ENCODE measurements at places on chromosomes 13 and 19.

DNA sequence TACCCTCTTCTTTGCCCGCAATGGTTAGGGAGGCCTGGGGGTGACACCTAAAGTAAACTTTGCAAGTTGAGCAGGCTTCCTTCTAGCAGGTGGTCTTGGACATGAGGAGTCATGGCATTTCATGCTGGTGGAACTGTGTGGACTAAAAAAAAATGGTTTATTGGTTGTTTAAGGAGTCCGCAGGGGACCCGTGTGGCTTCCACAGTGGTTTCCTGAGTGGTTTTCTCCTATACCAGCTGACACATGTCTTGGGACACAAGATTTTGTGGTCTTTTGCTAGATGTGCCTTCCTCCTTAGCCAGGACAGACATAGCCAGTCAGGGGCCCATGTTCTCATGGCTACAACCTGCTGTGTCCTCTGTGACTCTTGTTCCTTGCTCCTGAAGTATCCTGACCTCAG lies 1.5 kb downstream of the ZNF543 start:
- peak; percentile 38 for DNase-seq

- DNase-seq, result no peak
Observed at GRCh38 chr13:30743319-30744055, 8.1 kb downstream of the ALOX5AP start.

GRCh38 chr13:75495938-75496337 lies 14.0 kb upstream of the TBC1D4 start:
- DNase-seq, result no peak

GRCh38 chr19:861756-862580 lies 2.5 kb downstream of the CFD start:
- DNase-seq, result peak; percentile 86

DNA sequence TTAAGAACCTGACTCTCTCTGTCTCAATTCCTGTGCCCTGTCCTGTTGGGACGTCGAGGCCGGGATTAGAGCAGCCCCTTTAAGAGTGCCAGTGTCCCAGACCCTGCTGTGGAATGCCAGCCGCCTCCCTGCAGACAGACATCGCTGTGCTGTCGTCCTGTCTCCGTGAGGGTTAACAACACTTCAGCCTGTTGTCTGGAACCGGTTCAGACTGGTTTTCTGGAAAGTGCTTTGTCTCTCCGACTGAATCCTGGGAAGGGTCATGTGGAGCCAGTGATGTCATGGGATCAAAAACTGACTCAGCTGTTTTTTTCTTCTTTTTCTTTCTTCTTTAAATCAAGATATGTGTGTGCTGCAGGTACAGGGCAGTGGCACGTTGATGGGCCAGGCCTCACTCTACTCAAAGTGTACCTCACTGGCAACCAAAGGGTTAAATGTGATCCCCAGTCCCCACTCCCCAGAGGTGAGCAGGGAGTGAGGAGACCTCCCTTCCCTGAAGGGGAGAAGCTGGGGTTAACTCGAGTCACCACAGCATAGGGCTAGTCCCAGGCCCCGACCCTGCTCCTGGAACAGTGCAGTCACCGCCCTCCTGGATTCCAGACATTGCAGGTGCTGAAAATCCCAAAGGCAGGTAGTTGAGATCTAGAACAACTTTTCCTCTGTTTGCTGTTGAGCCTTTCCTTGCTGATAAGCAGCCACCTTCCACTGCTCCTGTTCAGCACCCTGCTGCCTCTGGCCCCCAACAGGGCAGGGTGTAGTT lies 50.8 kb downstream of the TSSK6 start:
- DNase-seq, result no peak

- no peak for DNase-seq
Observed at GRCh38 chr13:113802761-113803160, 43.7 kb downstream of the TMEM255B start.

DNA sequence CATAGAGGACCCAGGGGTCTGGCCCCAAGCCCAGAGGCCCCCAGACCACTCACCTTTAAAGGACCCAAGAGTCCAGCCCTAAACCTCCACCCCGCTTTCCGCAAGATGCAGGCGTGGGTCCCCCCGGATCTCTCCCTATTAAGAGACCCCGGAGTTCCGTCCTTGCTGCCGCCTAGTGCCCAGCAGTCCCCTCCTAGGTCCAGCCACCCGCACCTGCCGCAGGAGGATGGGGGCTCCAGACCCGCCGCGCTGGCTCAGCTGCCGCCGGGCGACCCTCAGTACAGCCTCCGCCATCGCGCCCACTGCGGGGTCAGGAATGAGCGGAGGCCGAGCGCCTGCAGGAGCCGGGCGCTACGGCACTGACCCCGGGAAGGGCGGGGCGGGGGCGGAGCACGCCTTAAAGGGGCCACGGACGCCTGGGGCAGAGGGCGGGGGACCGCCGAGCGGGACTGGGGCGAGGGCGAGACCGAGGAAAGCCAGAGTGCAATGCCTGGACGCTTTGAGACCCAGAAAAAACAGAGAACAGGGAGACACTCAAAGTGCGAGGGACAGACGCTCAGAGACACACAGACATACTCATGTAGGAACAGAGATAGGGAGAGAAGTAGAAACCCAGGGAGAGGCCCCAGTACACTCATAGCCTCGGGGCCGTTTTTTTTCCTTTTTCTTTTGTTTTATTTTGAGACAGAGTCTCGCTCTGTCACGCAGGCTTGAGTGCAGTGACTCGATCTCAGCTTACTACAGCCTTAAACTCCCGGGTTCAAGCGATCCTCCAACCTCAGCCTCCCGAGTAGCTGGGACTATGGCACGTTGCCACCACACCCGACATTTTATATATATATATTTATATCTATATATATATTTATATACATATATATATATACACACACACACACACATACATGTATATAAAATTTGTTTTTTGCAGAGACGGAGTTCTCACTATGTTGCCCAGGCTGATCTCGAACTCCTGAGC lies at the start of gene ETHE1:
TSS of gene ETHE1 (minus strand) at position 318 of the 976 bp plus-strand sequence. CDS start at position 294, 24 bp downstream.
- peak; percentile 78 for DNase-seq

- no peak for DNase-seq
Observed at GRCh38 chr13:88031980-88032559, 360.9 kb downstream of the SLITRK5 start.

DNA sequence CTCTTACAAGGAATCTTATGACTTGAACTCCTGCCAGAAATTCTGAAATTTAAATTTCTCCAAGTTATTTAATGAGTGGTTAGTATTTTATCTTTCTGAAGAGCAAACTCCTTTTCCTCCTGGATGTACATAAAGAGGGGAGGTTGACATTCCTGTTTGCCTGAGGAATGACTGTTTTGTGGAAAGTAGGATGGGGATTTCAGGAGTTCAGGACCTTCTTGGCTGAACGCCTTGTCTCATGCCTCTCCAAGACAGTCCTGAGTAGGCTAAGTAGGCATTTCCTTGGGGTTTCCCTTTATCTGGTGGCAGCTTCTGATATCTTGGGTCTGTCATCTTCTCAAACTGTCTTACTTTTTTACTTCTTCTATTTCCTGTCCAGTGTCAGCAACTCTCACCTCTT lies 356.6 kb downstream of the TDRD3 start:
- no peak for DNase-seq

DNA sequence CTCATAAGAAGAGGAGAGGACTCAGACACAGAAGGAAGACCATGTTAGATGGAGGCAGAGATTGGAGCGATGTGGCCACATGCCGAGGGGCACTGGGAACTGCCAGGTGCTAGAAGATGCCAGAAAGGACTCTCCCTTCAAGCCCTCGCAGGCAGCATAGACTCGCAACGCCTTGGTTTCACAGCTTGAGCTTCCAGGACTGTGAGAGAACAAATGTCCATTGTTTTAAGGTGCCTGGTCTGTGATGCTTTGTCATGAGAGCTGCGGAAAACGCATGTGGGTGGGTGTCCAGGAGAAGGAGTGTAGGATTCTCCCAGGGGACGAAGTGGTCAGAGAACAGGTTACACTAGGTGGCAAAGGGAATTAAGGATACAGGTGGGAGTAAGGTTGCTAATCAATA lies 125.9 kb upstream of the USP29 start:
- DNase-seq, result no peak

DNA sequence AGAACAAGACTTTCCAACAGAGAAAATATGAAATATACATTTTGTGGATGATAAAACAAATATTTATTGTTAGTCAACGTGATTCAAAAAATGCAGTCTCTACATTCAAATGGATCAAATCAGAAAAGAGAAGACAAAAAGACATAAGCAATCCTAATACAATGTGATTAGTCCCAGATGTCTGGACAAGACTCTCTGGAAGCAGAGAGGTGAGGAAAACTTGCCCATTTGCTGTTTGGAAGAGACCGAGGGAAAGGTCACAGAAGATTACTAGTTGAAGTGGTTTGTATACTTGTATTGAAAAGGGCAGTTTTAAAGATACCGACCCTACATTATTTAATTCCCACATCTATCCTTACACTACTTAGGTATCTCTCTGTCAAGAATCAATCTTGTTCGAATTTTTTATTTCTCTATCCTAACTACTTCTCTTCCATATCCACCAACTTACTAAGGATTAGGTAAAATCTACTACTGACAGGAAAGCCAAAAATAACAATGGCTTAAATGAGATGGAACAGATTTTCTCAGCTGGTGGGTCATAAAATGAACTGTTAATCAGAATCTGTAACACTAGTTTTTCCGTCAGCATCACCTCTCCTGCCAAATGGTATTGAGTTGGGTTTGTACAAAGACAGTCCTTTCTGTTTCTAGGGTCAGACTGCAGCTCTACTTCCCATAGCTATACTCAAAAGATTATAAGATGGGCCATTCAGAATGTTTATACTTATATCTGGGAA lies 497.1 kb downstream of the DCT start:
- DNase-seq, result no peak

GRCh38 chr13:36858290-36858689 lies 39.3 kb downstream of the RFXAP start:
- peak; percentile 68 for DNase-seq

DNA sequence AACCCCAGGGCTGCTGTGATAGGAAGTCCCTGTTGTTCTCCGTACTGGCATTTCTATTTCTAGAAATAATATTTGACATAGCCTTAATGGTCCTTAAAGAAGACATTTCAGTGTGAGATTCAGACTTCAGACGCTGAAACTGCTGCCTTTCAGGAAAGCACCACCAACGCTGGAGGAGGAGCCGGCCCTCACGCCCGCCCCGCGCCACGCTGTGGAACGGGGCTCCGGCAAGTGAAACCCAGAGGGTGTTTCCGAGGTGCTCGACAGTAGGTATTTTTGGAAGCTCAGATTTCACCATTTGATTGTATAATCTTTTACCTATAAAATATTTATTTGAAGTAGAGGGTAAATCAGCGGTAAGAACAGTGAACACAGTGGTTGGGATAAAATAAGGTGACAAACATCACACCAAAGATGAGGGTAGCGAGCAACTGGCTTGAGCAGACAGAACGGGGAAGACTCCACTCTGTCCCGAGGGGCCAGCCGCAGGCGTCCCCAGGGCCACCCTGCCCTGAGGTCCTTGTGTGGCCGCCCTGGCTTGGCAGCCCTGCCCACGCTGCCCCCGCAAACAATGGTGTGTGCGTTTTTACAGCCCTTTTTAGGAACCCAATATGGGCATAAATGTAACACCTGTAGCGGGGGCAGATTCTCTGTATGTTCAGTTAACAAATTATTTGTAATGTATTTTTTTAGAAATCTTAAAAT lies 85.6 kb upstream of the MCF2L start:
- DNase-seq, result no peak

DNA sequence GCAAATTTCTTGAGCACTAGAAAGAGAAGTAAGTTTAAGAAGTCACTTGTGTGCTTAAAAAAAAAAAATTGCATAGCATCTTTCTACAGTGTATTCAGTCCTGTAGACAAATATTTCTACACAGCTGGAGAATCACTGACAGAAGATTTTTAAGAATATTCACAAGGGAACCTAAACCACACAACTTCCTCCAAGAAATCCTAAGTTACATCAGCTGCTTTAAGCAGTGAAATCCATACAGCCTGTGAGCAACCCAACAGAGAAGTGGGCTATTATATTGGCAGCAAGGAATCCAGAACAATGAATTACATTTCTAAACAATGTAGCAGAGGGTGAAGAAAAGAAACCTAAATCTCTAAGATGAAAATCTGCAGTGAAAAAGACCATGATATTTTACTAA lies 1.5 kb downstream of the DOCK9 start:
- no peak for DNase-seq

DNA sequence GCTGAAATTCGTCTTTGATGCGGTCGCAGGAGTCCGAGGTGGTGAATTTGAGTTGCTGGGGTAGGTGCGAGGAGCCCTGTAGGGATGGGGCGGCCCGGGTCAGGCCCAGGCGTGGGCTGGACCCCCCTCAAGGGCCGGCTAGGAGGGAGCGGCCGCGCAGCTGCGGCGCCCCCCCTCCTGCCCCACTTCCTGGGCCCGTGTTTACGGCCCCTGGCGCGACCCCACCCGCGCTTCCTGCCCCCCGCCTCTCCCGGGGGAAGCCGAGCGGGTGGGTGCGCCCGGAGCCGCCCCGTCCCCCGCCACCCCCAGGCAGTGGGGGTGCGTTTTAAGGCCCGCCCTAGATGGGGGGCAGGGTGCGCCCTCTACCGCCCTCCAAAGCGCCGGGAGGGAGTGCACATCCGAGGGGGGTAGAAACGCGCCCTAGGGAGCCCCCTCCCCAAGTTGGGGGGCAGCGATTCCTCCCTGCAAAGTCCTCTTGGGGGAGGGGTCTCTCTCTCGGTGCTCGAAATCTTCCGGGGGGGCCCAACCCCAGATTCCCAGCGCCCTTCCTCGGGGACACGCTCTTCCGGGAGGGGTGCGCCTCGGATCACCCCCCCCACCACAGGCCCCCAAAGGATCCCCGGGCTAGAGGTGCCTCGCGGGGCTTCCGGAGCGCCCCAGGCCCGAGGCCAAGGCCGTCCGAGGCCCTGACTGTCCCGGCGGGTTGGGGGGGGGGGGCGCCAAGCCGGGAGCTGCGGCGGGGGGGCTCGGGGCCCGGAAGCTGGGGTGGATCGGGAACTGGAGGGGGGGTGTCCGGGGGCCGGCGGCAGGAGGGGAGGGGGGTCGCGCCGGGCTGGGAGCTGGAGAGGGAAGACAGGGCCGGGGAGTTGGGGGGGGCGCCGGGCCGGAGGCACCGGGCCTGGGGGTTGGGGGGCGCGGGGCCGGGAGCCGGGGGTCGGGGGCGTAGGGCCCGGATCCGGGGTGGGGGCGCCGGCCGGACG lies 823 bp downstream of the TLE5 start:
- DNase-seq, result peak; percentile 74

- DNase-seq, result no peak
Observed at GRCh38 chr19:31331536-31331935, 17.7 kb downstream of the TSHZ3 start.

- DNase-seq, result peak; percentile 8
Observed at GRCh38 chr13:21242236-21242635, 65.8 kb downstream of the MRPL57 start.

DNA sequence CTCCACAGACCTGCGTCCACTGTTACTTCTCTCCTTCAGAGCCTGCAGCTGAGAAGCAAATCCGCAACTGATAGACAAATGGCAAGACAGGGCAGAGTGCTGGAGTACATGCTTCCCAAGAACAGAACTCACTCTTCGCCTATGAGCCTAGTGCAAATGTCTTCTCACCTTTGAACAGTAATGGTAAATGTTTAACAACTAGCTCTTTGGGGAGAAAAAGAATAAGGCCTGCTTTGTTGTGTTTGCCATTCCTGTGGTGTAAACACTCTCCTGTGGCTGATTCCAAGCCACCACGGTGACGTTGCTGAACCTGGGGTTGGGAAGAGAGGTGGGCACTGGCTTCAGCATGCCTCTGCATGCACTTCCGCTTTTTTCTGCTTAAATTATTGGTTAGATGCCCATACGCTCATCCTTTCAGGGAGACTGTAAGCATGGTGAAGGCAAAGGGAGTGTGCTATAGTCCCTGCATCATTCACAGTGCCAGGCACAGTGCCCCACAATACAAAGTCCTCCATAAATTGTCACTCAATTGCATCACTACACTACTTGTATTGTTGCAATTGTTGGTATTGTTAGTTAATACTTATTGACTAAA lies 28.1 kb upstream of the GTF3A start:
- DNase-seq, result no peak
